CD14-positive monocyte (primary cell): ENCODE measurements at places on chromosomes 2 and 18. TPM values are rescaled to one million over a fixed set of nuclear protein-coding genes. Genes with fewer than 3 reads are reported as not detected.

DNA sequence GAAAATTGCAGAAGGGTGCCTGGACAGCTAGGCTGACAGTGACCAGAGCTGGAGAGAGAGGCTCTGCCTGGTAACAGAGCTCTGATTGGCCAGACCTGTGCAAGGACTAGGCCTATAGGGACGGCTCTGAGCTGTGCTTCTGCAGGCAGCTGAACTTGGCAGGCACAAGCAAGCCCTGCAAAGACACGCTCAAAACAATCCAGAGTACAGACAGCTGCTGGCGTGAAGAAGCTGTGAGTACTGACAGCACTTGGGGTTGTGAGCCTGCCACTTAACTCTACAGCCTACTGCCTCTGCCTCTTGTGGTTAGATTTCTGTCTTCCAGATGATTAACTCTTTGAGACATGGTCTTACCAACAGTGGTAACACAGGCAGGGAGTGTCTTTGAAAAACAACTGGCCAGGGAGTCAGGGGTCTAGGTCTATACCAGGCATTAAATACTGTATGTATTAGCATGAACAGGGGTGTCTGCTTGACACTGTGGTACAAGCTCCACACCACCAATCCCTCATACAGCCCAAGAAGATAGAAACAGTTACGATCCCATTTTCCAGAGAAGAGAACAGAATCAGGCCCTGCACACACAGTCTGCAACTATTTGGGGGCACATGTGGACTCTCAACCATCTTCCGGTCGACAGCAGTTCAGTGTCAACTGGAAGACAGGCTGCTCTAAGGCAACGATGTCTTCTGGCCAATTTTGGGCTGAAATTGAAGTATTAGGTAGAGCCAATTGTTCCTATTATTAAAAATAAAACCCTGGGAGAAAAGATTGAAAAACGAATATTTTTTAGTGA lies 568.4 kb downstream of the TNS1 start:
- peak; percentile 67 for DNase-seq
- no peak overlapping the region for H3K27ac ChIP-seq
- H3K4me1 ChIP-seq: peaks cover 42% of the 10 kb centered on the region
- H3K4me3 ChIP-seq: no peak overlapping the region
- no peaks in the 10 kb centered on the region for H3K36me3 ChIP-seq
- H3K27me3 ChIP-seq: peaks cover 5% of the 10 kb centered on the region

PRLH gene
- polyA plus RNA-seq: not detected

- no peaks in the 10 kb centered on the region for H3K4me1 ChIP-seq
- no peak for DNase-seq
- no peak overlapping the region for H3K4me3 ChIP-seq
- H3K27ac ChIP-seq: no peak overlapping the region
Observed at GRCh38 chr2:53312721-53313120, 454.9 kb upstream of the CHAC2 start.

- peaks cover 69% of the 10 kb centered on the region for H3K4me1 ChIP-seq
- no peaks in the 10 kb centered on the region for H3K27me3 ChIP-seq
- no peaks in the 10 kb centered on the region for H3K36me3 ChIP-seq
- DNase-seq: no peak
Observed at GRCh38 chr2:174038462-174038861, 73.3 kb upstream of the SP3 start.

GRCh38 chr2:62452701-62453454 lies 53.1 kb downstream of the TMEM17 start:
- H3K27ac ChIP-seq: no peak overlapping the region
- no peaks in the 10 kb centered on the region for H3K36me3 ChIP-seq
- DNase-seq: no peak
- H3K4me1 ChIP-seq: peaks cover 8% of the 10 kb centered on the region
- no peak overlapping the region for H3K4me3 ChIP-seq
- no peaks in the 10 kb centered on the region for H3K27me3 ChIP-seq

DNA sequence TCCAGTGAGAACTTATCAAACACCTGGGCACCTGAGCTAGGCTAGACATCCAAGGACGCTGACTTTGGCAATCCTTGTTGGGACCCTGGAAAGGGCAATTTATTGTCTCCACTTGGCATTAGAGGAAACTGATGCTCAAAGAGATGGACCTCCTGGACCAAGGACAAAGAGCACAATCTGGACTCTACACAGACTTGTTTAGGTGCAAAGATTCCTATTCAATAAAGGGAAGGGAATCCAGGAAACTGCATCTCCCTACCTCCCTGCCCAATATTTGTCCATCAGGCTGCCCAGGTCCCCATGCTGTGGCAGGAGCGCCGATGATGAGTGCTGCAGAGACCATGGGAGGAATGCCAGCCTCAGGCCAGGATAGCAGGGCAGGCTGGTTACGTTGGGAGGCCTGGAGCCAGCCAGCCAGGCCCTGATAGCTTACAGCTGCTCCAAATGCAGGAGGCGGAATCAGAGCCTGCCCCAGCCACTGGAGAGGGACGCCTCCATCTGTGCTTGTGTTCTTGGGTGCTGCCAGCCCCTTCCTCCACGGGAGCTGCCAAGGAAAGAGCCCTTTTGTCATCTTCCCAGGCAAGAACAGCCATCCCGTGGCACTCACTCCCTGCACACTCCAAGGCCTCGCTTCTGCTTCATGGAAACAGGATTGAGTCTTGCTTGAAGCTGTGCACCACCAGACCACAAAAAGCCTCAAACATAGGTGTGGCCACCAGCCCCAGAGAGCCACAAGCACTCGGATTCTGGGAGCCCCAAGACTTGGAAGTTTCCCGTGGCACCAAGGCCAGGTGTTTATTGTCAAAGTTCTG lies 60.0 kb downstream of the HS1BP3 start:
- DNase-seq: no peak
- no peaks in the 10 kb centered on the region for H3K27me3 ChIP-seq
- H3K36me3 ChIP-seq: no peaks in the 10 kb centered on the region
- no peak overlapping the region for H3K27ac ChIP-seq

CHRNG gene
- not detected for polyA plus RNA-seq

DNA sequence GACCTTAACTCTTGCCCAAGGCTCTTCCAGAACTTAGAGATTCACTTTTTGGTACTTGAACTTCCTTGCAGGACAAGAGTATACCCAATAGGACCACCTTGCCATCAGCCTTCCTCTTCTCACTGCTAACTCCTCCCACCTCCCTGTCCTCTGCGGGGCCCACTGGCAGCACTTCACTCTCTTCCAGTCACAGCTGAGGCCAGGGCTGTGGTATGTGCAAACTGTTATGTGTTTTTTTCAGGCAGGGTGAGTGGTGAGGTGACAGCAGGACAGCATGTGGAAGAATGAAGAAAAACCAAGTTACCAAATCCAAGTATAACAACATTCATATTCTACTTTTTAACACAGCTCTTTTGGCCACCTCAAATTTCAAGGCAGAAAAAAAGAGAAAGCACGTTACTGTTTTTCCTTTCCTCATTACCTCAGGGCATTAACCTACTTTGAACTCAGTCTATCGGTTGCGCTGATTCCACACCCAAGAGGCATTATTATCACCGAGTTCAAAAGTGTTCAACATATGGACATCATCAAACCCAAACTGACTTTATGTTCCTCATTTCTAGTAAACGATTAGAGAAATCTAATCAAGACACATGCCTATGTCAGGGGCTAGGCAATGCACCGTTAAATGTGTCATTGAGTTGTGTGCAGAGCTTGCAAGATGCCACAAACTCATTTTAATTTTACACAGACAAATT lies 605.2 kb upstream of the SYT4 start:
- no peak overlapping the region for H3K4me3 ChIP-seq
- no peak overlapping the region for H3K27ac ChIP-seq
- no peak for DNase-seq
- no peaks in the 10 kb centered on the region for H3K36me3 ChIP-seq
- no peaks in the 10 kb centered on the region for H3K27me3 ChIP-seq
- no peaks in the 10 kb centered on the region for H3K4me1 ChIP-seq

INPP1 gene
- 5.4 and 8.9 TPM in 2 replicates for polyA plus RNA-seq

DNA sequence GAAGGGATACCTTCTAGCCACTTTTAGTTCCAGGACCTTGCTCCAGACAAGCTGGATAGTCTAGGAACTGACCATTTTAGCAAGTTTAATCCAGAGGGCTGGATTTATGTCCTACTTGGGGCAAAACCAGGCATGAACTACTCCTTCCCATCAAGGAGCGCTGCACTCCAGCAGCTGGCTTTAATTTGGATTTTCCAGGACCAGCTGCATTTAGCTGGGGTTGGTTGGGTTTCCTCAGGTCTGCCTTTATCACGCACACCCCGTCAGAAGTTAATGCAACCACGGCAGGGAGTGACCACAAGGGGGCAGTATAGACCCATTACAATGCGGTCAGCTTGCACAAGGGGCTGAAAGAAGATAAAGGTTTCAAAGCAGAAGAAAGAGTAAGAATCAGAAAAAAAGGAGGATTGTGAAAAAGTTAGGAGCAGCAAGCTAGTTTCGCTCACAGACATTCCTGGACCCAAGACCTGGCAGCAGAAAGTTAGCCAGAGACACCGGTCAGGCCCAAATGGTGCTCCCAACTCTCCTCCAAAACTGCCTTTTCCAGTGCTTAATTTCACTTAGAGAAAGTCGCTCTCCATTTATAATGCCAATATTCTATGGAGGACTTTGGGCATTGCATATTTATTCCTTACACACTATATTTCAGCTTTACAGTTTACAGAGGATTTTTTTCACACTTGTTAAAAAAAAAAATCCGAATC lies 40.1 kb downstream of the SLC4A1AP start:
- no peak overlapping the region for H3K27ac ChIP-seq
- peaks cover 2% of the 10 kb centered on the region for H3K36me3 ChIP-seq
